Tongue (tissue), 3 donors: ENCODE measurements at places on chromosomes 11 and 22.

DNA sequence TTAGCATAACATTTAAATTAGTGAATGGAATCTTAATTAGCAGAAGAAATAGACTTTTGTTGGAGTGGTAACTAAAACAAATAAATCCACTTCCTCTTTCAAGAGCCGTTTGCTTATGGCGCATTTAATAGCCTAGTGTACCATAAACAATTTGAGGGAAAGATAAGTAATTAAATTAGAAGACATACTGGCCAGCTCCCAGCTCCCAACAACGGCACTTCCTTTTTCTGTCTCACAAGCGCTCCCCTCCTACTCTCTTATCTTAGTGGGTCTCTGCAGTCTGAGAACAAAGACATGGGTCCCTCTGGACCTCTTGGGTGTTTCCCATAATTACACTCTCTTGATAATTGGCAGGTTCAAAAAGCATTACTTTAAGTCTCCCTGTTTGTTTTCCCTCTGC, 146.0 kb downstream of the OPCML start:
- no peak for DNase-seq

GRCh38 chr11:116527180-116527991, 245.4 kb downstream of the BUD13 start:
- DNase-seq, result no peak

GRCh38 chr22:24400726-24401596, 26.4 kb upstream of the ADORA2A start:
- DNase-seq, result no peak

- DNase-seq, result no peak
These were observed 39.5 kb downstream of the HIPK3 start for GRCh38 chr11:33296695-33297094.

DNA sequence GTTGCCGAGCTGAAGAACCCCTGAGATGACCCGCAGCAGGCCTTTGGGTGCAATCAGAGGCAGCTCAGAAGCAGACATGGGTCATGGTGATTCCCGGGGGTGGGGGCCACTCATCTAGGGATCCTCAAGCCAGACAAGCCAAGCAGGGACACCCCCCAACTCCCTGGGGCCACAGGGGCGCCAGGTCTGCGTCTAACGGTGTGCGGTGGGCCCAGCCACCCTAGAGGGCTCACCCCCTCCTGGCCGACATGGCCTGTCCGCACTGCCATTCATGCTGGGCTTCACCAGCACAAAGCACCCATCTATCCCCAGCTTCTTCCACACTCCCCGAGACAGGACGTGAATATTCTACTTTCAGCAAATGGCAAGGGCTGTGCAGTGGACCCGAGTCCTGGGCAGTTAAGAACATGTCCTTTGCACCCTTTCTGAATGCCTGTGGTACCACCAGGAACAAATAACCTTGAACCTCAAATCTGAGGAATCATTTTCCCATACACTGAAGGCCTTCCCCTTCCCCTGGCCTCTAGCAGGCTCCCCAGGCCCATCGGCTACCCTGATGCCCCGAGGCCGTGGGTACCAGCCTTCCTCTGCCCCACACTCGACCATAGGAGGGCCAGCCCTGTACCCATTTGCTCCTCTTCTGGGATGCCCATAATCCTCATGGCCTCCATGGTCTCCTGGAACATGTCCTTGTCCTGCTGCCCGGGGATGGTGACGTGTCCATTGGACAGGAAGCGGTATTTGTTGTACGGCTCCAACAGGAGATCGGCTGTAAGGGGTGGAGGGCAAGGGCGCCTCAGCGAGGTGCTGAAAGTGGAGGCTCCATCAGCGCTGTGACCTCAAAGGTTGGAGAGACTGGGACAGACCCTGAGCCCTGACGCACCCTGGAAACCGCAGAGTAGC, 66.9 kb downstream of the APOL1 start:
- no peak for DNase-seq

- DNase-seq, result peak; percentile 93
These were observed 120.6 kb downstream of the MICAL3 start for GRCh38 chr22:17903564-17904295.

DNA sequence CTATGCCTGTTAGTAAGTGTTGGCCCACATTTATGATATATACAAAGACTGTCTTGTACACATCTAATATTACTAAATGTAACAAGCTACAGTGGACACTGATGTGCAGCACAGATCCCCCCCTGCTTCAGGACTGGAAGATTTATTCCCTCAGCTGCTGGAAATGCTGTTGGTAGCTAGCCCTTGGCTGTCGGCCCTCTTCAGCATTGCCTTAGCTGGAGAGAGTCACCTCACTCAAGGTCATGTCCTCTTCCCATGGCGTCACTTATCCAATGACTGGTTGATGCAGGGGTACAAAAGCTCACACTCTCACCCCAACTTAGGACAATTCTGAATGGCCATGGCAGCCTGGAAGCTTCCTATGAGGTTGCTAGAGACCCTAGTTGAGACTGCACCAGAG, 312.7 kb downstream of the SOX6 start:
- no peak for DNase-seq

GRCh38 chr11:17954395-17955252, 58.2 kb downstream of the SERGEF start:
- DNase-seq, result no peak

GRCh38 chr11:7004482-7004881, 15.7 kb downstream of the ZNF214 start:
- no peak for DNase-seq

DNA sequence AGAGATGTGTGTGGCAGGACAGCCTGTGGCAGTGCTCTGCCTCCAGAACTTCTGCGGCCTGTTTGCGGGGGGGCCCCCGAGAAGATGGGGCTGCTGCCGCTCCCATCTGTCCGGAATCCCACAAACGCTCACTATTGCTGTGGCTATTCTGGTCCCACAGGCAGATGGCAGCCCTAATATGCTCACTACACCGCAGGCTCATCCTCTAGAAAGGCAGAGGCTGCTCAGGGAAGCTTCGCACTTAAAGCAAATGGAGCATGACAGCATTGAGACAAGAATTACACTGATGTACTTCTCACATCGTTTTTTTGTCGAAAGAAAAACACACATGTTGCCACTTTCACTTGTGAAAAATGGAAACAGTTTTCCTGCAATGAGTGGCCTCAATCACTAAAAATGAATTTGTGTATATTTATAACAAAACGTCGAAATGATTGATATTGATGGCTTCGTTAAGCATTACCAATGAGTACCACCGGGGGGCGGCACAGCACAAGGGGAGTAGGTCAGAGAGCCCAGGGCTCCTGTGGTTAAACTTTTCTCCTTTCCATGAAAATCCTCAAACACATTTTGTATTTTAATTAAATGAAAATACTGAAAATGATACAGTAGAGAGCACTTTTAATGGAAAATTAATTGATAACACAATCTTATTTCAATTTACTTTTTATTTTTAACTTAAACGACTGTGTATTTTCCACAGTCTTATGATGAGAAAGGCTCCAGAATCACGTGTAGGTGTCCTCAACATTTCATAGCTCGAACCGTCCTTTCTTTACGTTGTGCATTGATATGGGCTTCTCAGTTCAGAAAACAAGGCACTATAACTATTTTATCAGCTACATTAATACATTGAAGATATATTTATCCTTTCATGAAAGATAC, 69.1 kb downstream of the CTTN start:
- peak; percentile 80 for DNase-seq

- no peak for DNase-seq
These were observed 7.5 kb upstream of the CRKL start for GRCh38 chr22:20909543-20910303.

- no peak for DNase-seq
These were observed 5.6 kb downstream of the STARD10 start for GRCh38 chr11:72788241-72788640.
